EH (cell line): ENCODE measurements at places on chromosomes 3 and 15.
A peak's percentile ranks its signal among the peaks of the same experiment; 100 is the strongest.

DNA sequence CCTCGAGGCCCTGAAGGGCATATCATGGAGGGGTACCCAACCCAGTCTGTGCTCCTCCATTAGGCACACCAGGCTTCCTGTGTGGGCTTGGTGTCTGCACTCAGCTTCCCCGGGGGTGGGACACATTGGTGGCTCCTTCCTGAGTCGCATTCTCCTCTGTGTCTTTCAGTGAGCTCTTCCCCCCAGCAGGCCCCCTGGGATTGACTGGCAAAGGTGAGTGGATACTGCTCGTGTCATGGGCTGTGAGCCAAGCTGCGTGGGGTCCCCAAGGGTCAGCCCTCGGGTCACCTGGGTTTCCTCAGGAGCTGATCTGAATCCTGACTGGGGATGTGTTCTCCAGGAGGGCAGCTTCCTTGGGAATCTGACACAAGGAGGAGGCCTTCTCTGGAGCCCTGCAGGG, 231.0 kb downstream of the SNRPN start:
- DNase-seq = no peak

DNA sequence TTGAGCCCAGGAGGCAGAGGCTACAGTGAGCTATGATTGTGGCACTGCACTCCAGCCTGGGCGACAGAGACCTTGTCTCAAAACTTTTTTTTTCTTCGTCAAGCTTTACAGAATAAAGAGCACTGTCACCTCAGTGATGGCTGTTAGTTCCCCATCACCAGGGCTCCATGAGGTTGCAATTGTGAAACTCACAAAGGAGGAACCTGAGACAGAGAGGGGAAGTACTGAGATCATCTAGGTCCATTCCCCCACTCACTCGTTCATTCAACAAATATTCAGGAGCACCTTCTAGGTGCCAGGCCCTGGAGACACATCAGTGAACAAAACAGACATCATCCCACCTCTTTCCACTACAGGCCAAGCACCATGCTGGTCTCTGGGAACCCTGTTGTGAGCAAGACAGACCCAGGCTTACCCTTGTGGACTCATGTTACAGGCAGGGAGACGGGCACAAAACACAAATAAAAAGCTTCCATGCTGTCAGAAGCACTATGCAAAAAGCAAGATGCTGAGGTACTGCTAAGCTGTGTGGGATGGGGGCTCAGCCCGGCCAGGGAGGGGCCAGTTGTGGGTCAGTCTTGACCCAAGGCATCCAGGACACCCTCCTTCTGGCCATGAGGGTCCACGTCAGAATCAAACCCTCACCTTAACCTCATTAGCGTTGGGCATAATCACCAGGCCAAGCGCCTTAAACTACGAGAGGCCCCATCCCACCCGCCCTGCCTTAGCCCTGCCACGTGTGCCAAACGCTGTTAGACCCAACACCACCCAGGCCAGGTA, 2.1 kb upstream of the RHO start:
- DNase-seq = no peak

DNA sequence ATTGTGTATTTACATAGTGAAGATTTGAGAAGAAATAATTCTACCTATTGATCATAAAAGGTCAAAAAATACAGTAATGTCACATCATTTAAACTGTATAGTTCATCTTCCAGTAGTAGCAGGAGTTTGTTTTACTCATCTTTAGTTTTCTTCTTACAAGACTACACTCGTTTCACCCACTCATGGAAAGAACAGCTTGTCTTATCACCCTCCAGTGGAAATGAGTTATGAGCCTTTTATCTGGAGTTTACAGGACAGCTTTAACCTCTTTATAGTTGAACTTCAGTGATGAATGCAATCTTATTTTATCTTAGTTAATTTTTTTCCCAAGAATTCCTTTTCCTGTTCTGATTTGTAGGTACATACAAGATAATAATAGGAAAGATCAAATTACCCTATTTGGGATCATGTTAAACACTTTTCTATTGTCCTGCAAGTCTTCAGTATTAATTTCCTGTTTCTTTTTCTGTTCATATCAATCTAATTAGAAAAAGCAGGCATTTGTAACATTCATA, 36.8 kb downstream of the RBMS3 start:
- no peak for DNase-seq

GRCh38 chr15:70788114-70789049, 25.0 kb upstream of the UACA start:
- DNase-seq = peak; percentile 85

DNA sequence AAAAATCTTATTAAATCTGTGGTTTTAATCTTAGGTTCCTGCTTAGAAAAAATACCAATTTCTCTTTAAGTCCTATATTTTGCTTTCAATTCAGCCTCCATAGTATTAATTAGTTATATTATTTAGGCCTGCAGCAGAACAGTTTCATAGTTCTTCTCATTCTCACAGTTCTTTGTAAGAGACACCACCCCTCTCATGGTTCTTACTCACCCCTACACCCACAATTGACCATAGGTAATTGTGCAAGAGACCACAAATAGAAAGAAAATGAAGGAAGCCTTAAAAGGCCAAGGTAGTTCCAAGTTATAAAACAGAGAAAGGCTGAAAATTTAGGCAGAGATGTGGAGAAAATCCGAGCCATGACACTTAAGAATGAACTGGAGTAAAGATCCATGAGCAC, 415.3 kb downstream of the TIGIT start:
- peak; percentile 3 for DNase-seq

DNA sequence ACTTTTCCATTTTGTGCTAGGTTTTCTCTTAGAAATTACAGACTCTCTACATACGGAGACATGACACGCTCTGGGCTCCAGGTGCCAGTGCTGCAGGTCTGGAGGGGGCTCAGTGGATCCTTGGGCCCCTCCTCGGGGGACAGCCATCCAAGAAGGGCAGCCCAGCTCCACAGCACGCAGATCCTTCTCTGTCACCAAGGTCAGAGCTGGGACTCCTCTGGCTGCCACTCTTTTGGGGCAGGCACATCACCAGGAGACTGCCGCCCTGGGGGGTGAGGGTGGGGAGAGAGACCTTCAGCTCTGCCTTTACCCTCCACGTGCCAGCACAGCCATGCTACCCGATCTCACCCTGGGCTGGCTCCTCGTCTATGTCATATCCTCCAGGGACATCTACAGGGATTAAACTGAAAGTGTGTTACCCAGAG, 65.6 kb downstream of the ATP10A start:
- DNase-seq = peak; percentile 51

DNA sequence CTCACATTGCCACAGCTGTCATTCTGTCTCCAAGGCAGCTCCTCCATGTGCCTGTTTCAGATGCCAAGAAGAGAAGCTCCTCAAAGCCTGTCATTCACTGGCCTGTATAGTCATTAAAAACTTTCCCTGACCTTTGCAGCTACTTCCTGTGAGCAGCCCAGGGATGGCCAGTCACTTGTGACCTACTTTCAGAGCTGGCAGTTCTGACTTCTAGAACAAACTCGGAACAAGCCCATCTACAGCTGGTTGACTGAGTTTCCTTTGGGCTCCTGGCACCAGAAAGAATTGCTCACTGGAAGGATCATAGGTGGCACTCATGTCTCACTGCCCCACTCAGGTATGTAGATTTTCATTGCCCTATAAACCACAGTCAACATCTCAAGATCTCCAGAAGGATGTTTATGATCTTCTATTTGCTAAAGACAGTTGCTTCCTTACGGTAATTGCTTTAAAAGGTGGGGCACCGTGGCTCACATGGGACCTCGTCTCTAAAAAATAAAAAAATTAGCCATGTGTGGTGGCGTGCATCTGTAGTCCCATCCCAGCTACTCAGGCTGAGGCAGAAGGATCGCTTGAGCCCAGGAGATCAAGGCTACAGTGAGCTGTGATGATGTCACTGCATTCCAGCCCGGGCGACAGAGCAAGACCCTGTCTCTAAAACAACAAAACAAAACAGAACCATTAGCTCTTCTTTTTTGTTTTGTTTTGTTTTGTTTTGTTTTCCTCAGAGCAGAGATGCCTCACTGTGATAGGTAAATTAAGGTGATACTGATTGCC, 11.2 kb upstream of the ATP13A3 start:
- DNase-seq = peak; percentile 74

- DNase-seq = peak; percentile 91
These were observed 46.8 kb downstream of the MYO5A start for GRCh38 chr15:52481915-52482314.

- no peak for DNase-seq
These were observed 24.0 kb upstream of the TRPM7 start for GRCh38 chr15:50710585-50710984.

DNA sequence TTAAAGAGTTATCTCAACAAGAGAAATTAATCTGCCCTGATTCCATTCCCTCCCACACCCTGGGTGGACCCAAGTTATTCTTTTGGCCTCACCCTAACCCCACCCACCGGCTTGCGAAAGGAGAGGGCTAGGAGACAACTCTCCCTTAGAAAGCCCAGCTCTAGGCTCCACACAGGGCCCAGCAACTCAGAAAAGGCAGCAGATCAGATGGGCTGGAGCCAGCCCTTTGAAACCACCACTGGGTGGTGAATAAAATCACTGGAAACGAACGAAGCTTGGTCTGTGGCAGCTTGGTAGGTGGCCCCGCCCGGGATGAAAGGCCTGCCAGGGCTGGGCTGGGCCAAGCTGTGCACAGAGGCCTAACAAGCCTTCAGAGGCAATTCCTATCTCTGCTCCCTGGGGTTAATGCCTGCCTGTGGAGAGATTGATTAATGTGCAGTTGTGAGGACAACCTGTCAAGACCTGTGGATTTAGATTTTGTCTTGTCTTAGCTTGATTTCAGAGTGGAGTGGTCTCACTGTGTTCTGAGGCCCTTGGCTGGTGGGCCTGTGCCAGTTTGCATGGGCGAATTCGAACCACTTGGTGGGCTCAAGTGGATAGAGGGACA, 38.8 kb downstream of the BHLHE40 start:
- DNase-seq = no peak

DNA sequence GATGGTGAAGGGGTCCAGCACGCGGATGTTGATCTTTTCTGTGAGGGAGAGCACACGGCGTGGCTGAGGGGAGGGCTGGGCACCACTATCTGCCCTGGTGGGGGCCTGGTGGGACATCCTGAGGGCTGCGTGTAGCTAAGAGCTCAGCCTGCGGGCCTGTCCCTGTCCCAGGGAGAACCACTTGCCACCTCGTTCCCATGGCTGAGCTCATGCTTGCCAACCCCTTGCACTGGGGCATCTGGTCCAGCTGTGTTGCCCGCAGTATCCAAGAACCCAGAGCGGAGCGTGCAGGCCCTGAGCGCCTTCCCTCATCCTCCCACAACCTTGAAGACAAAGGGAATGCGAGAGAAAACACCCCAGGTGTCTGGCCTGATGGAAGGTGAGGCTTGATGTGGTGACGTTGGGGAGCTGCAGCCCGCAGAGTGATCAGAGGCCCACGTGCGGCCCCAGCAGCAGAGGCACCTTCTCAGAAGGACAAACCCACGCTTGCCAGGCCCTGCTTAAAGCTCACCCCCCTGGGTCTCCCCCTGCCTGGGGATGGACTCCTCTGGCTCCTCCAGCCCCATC, 28.9 kb downstream of the TKT start:
- DNase-seq = no peak

DNA sequence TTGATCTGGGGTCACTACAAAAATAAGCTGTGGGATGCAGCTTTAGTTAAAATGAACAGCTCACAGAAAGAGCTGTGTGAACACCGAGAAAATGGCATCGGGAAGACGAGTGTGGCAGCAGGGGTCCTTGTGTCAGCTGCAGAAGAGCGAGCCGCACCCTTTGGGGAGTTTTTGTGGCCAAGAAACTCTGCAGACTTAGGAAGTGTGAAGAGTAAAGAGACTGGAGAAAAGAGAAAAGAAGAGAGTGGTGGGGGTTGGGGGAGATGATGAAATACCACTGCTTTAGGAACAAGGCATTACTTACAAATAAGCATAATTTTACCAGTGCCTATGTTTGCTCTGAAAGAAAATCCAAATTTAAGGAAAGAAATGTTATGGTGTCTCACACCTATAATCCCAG, 147.8 kb downstream of the LRRC28 start:
- DNase-seq = no peak
